ENCODE measurements at places on chromosomes 1 and 21.

GRCh38 chr1:92769856-92770255 is 15.1 kb downstream of the EVI5 start:
- DNase-seq = no peak

DNA sequence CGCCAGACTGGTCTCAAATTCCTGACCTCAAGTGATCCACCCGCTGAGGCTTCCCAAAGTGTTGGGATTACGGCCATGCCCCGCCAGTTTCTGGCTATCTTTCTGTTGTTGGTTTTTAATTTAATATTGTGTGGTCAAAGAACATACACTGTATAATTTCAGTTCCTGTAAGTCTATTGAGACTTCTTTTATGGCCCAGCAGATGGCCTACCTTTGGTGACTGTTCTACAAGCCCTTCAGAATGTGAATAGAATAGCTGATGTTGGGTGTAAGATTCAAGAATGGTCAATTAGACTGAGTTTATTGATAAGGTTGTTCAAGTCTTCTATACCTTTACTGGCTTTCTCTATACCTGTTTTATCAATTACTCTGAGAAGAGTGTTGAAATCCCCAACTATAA is 10.7 kb downstream of the HES2 start:
- no peak for DNase-seq

- no peak for DNase-seq
Observed at GRCh38 chr1:30627206-30627605, 96.2 kb downstream of the MATN1 start.

GRCh38 chr1:232218955-232219865 is 410.7 kb downstream of the SIPA1L2 start:
- no peak for DNase-seq

DNA sequence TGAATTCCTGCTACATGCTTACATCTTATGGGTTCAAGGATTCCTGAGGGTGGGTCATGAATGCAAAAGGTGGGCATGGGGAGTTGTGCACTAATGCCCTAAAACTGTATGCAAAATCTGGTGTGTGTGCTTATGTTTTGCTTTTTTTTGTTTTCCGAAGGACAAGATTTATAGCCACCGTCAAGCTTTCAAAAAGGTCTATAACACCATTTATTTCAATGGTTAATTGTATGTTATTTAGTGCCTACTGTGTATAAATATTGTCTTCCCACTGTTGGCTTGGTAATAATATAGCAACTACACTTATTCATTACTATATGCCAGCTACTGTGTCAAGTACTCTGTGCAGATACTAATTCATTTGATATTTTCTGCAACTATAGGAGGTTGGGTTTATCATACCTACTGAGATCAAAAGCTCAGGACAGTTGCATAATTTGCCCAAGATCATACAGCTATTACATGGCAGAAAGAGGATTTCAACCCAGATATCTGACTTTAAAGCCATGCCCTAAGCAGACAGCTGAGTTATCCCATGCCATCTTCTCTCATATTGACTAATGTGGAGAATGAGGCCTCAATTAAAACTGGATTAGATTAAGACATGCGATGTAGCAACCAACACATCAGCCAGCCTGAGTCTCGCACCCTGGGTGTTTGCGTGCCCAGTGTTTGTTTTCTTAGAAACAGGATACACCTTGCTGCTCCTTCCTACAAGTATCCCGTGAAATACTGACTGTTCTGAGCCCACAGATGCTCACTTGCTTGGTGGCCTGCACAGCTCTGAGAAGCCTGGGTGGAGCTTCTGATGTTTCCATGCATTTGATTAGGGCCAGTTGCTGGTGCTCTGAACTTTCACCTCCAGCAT is 34.6 kb downstream of the GADD45A start:
- no peak for DNase-seq

DNA sequence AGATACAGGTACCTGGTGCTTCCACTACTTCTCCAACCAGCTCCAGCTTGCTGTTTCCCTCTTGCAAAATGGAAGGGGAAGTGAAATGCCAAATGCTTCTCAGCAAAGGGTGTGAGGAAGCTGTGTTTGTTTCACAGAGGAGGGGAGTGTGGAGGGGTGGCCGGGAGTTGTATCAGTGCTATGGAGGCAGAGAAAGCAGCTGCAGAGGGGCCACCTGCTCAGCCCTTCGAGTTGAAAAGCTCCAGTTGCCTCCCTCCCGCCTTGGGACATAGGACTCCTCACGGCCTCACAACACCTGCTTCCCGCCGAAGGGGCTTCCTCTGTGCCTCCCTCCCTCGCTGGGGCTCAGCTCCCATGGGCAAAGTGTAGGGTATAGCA is 12.1 kb upstream of the LINGO4 start:
- no peak for DNase-seq

- DNase-seq = no peak
Observed at GRCh38 chr1:156481527-156481926, 19.0 kb downstream of the MEF2D start.

- DNase-seq = no peak
Observed at GRCh38 chr1:75559800-75560199, 51.1 kb downstream of the SLC44A5 start.

GRCh38 chr1:218837051-218837450 is 336.6 kb upstream of the LYPLAL1 start:
- DNase-seq = no peak

DNA sequence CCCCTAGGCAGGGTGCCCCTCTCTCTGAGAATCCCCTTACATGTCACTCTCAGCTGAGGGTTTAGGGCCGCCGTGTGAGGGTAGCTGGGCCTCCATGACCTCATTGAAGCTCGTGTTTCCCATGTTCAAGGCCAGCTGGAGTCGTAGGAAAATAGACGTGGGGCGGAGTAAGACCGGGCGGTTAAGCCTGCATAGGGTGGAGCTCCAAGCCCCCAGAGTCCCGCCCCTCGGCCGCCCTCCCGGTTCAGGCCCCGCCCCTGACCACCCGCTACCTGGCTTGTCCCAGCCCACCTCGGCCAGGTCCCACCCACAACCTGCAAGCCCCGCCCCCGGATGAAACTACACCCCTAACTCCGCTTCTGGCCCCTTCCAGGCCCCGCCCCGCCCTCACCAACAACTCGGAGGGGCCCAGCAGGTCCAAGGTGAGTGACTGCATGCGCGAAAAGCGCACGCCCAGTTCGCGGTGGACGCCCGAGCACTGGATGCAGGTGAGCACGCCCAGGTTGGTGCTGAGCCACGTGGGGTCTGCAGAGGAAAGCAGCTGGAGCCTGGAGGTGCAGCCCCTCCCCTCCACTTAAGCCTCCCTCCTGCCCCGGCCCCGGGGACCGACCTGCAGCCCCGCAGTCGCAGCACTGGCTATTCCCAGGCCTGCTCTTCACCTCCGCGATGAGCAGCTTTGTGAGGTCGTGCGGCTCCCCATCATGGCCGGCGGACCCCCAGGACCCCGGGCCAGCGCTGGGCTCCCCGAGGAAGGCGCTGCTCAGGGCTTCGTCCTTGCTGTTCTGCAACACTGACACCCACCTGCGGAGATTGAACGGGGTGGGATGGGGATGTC is 12.2 kb upstream of the TCEA3 start:
- no peak for DNase-seq

DNA sequence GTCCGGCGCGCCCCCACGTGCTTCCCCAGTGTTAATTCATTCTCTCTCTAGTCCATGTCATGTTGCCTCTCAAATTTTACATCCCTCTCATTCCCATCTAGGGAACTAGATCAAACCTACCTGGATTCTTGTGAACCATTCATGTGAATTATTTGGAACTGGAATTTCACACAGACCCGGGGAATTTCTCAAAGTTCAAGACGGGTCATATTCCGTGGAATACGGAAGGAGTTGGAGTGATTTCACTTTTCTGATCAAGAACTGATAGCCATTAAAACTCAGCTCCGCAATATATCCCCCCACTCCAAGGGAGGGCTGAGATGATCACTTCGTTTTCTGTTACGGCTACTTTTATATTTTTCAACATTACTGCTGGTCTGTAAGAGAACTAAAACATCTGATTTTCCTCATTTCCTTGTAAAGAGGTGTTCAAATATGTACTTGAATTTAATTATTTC is 1.0 kb upstream of the ENO1 start:
- no peak for DNase-seq

GRCh38 chr1:226862890-226863289 is 7.5 kb upstream of the PSEN2 start:
- no peak for DNase-seq

DNA sequence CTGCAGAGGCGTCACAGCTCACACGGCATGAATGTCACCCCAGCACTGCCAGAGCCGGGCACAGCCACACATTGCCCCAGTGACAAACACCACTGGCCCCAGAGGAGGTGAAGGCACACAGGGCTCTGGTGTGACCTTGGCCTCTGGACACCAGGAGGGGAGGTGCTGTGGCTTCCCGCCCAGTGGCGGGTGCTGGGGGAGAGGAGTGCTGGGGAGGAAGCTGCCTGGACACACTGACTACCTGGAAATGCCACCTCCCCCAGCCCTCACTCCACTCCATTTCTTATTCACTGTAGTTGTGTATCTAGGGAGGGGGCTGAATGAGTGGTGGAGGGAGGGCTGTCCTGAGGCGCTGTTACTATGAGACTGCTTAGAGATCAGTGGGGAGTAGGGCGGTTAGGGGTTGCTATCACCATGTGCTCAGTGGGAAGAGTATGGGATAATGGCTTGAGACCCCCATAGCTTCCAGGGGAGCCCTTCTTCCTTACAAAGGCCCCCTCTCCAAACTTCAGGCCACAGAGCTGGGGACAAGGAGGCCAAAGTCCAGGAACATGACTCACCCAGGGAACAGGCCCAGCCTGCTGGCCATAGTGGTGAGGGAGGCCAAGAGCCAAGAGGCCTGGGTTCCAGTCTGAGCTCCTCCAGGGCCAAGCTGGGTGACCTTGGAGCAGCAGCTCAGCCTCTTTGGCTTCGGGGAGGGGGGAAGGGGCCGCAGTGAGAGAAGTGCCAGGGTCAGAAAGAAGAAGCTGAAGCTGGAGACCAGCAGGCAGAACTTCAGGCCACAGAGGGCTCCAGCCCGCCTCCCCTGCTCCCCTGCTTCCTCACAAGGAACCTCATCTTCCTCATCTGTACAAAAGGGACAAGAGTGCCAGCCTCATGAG is 40.1 kb downstream of the AHDC1 start:
- no peak for DNase-seq

DNA sequence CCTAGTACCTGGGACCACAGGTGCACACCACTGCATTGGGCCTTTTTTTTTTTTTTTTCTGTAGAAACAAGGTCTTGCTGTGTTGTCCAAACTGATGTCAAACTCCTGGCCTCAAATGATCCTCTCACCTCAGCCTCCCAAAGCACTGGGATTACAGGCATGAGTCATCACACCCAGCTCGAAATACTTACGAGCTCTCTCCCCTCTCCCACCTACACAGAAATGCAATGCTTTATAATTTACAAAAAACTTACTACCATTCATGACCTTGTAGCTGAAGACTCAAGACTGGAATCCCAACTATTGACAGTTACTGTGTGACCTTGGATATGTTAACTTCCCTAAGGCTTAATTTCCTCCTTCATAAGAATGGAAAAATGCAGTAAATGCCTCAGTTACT is 18.7 kb downstream of the FOXJ3 start:
- DNase-seq = no peak

- no peak for DNase-seq
Observed at GRCh38 chr1:206816390-206817287, 44.3 kb upstream of the IL10 start.

- DNase-seq = no peak
Observed at GRCh38 chr1:114702737-114703136, 7.4 kb upstream of the AMPD1 start.

DNA sequence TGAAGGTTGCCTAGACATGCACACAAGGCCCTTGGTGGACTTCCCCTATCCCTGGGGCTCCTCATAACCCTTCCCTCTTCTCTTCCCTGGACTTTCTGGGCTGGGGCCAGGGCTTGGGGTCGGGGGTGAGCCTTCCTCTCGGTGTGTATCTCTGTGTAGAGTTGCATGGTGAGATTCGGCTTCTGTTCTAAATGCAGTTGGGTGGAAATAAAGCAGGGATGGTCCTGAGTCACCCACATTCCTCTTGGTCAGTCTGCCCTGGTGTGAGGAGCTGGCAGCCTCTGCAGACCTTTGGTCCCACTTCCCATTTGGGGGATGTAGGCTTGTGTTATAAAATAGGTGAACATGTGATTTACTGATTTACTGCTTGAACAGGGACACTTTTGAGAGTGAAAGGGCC is 38.0 kb downstream of the ADARB1 start:
- DNase-seq = no peak

DNA sequence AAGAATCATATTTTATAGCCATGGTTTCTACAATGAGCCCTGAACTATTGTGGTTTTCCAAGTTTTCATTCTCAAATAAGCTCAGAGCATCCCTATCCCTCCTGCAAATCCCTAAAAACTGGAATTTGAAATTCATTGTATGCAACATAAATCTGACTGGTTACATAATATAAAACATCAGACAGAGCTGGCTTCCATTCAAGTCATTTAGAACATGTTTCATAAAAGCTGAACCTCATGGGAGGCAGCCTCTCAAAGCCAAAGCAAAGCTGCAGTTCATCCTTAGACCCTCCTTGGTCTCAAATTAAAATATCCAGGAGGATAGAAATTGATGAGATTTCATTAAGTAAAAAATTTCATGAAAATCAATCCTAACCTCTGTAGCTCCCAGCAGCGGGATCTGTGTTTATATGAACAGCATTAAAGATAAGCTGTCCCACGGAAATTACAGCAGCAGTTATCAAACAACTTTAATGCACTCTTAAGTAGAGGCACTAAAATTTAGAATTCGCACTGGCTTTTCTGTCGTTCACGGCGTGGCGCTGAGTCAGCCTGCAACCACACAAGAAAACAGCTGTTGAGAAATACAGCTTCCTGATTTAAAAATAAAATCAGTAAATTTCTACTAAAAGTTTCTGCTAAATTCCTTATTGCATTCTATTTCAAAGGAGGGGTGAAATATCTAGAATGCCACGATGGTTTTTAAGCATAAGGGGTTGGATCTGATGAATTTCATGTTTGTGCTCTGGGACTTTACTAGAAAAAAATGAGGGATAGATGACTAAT is 99.9 kb upstream of the TIAM1 start:
- DNase-seq = peak; percentile 15

DNA sequence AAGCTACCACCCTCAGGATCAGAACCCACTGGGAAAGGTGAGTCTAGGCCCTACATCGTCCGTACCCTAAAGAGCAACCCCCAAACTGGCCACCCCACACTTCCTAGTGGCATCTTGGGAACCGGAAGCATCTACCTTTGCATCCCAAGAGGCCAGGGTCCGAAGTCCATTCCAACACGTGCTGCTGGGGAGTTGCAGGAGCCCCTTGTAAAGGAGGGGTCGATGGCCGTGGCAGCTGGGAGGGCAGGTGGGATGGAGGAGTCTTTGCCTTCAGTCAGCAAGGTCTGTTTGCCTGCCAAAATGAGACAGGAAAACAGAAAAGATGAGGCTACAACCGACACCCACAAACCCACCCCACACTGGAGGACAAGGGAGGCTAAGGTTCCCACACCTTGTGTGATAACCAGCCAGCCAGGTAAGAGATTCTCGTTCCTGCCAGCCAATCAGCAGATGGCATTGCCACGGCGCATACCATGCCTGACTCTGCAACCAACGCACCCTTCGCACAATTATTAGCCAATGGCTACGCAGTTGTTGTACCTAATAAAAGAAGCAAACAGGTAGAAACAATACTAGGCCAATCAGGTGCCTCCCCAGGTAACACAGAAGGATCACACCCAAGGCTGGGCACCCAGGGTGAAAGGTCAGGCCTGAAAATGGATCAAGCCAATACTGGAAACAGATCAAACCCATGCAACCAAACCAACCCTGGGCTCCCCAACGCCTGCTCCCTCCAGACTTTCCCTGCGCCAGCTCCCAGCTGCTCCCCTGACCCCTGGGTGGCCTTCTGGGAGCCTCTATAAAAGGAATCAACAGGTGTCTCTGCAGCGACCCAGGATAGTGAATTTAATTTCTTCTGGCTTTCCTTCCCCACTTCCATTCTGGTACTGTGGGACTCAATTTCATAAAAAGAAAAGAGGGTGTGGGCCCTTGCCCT is 35.6 kb downstream of the CASZ1 start:
- no peak for DNase-seq

GRCh38 chr1:214213136-214213535 is 67.8 kb upstream of the SMYD2 start:
- no peak for DNase-seq

All from anterior cingulate cortex (tissue), 58 donors.